ENCODE measurements at places on chromosomes 1 and 21.
A peak's percentile ranks its signal among the peaks of the same experiment; 100 is the strongest.

- DNase-seq: peak; percentile 89
These were observed 208.3 kb upstream of the RUNX1 start for GRCh38 chr21:35257413-35257812.

DNA sequence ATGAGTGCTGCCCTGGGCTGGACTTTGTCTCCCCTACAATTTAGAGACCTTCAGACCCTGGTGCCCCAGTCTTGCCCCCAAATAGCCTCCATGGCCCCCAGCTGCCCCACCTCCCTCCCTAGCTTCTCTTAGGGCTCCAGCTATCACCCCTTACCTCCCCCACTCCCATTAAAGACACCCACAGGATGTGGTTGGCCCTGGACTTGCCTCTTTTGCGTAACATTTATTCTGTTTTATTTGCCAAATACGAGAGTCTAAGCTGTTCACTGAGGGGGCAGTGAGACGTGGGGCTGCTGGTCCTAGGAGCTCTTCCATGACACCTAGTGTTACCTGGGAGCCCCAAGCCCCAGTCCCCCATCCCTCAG is 4.5 kb downstream of the ZC3H12A start:
- DNase-seq: peak; percentile 79

GRCh38 chr1:151143057-151143435 is 3.4 kb downstream of the SEMA6C start:
- DNase-seq: no peak

DNA sequence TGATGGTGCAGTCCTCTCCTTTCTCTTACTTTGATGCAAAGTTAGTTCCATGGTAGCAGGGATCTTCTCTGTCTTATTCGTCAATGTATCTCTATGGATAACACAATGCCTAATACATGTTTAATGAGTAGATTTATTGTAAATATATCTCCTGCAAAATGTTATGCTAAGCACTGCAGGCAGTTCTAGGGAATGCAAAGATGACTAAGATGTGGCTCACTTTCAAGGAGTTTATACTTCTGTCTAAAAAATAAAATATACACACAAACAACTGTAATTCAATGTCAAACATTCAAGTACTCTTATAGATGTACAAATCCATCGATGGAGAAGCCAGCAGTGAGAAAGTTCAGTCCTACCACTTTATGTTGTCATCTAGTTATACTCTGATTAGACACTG is 194.3 kb downstream of the KCTD3 start:
- DNase-seq: no peak

DNA sequence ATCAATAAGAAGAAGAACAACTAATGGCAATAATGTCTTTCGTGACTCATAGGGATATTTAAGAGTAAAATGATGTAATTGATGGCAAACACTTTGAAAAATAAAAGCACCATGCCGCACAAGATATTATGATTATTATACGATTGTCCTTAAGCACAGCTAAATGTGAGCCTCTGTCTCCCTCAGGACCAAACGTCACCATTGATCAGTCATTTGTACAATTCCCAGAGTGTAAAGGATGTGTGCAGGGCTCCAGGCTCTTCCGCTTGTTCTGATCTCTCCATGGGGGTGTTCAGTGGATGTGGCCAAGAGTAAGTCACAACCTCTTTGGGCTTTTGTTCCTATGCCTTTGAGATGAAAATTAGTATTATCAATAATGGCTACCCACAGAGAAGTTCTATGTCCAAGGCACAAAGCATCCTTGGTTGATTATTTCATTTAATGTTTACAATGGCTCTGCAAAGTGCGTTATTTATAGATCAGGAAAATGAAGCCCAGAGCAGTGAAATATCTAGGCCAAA is 17.7 kb upstream of the C1orf87 start:
- DNase-seq: no peak

- no peak for DNase-seq
These were observed 8.0 kb upstream of the PTPRC start for GRCh38 chr1:198630863-198631262.

DNA sequence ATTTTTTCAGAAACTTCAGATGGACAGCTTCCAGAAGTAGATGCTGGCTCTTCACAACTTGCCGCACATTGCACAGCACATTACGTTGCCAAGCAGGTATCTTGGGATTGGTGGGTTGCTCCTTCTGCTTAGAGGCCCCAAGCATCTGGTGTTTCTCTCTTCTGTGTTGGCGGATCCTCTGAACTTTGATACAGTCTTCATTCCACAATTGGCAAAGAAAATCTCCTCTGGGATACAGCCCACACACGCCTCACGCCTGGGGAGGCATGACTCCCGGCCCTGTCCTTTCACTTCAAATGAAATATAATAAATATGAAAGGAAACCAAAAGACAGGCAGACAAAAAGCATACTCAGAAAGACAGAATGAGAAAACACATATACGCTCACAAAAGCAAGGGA is 72.3 kb upstream of the PPP2R5A start:
- DNase-seq: peak; percentile 59

DNA sequence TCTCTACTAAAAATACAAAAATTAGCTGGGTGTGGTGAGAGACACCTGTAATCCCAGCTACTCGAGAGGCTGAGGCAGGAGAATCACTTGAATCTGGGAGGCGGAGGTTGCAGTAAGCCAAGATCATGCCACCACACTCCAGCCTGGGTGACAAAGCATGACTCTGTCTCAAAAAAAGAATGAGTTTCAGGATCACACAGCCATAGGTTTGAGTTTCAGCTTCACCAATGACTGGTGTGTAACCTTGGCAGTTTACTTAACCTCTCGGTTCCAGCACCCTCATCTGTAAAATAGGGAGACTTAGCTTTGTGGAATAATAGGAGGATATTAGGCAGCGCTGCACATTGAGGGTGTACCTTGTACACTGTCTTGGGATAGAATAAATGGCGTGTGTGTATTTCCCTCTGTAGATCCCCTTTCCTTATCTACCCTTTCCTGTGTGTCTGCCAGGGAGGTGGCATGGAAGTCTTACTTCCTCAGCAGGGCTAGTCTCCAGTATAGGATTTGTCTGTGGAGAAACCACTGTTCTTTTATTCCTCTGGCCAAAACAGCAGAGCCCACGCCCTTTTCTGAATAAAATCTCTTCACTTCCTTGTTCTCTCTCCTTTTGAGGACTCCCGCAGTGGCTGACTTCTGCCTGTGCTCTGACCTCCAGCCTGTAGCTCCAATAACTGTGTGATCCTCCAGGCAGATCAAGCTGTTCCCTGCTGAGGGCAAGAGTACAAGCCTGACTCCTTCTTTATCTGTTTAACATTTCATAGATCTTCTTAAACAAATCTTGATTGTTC is 90.4 kb downstream of the HHAT start:
- no peak for DNase-seq

DNA sequence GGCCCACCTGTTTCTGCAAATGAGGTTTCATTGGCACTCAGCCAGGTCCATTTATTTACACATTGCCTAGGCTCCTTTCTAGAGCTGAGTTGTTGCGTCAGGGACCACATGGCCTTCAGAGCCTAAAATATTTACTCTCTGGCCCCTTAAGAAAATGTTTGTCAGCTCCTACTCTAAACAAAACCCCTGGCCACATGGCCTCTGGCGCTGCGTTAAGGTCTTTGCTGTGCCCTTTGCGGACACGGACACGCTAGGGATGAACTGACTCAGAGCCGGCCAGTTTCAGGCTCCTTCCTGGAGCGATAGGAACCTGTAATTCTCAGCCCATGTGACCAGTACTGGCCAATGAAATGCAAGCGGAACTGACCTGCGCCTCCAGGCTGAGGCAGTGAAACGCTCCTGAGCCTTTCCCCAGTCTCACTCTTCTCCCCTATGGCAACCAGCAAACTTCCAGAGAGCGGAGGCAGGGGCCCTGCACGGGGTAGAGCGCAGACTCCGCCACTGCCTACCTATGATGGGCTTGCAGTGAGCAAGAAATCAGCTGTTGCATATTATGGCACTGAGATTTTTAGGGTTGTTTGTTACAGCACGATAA is 160.3 kb downstream of the ETS2 start:
- DNase-seq: peak; percentile 84

- no peak for DNase-seq
These were observed 381.4 kb upstream of the ZRANB2 start for GRCh38 chr1:71462247-71462646.

- no peak for DNase-seq
These were observed 5.0 kb downstream of the HAPLN2 start for GRCh38 chr1:156623946-156624813.

DNA sequence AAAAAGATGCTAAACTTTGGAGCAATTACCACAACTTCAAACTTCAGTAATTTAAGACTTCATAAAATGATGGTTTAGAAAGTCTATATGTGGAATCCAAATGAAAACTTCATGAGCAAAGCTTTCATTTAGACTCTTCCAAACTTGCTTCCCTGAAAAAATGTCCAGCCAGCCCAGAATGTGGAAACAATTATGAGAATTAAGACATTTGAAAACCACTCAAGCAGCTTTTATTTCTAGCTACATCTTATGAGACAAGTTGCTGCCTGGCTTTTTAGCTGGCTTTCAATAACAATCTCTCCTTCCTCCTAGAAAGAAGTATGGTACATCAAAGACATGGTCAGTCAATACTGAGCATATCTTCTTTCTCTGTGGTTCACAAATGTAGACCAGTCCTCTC is 21.8 kb downstream of the LPAR3 start:
- no peak for DNase-seq
